Central memory CD8-positive, alpha-beta T cell (primary cell): ENCODE measurements at places on chromosomes 5 and 9.

GRCh38 chr5:108233617-108234155 is 148.2 kb downstream of the FBXL17 start:
- H3K27ac ChIP-seq, result no peak overlapping the region
- no peak overlapping the region for H3K4me3 ChIP-seq
- no peaks in the 10 kb centered on the region for H3K27me3 ChIP-seq
- H3K4me1 ChIP-seq, result peaks cover 7% of the 10 kb centered on the region
- H3K36me3 ChIP-seq, result peaks cover 2% of the 10 kb centered on the region
- DNase-seq, result no peak

- no peaks in the 10 kb centered on the region for H3K4me1 ChIP-seq
- peaks cover 2% of the 10 kb centered on the region for H3K36me3 ChIP-seq
- DNase-seq, result no peak
- H3K27me3 ChIP-seq, result no peaks in the 10 kb centered on the region
- H3K27ac ChIP-seq, result no peak overlapping the region
Observed at GRCh38 chr5:123439709-123440108, 16.5 kb upstream of the CEP120 start.

DNA sequence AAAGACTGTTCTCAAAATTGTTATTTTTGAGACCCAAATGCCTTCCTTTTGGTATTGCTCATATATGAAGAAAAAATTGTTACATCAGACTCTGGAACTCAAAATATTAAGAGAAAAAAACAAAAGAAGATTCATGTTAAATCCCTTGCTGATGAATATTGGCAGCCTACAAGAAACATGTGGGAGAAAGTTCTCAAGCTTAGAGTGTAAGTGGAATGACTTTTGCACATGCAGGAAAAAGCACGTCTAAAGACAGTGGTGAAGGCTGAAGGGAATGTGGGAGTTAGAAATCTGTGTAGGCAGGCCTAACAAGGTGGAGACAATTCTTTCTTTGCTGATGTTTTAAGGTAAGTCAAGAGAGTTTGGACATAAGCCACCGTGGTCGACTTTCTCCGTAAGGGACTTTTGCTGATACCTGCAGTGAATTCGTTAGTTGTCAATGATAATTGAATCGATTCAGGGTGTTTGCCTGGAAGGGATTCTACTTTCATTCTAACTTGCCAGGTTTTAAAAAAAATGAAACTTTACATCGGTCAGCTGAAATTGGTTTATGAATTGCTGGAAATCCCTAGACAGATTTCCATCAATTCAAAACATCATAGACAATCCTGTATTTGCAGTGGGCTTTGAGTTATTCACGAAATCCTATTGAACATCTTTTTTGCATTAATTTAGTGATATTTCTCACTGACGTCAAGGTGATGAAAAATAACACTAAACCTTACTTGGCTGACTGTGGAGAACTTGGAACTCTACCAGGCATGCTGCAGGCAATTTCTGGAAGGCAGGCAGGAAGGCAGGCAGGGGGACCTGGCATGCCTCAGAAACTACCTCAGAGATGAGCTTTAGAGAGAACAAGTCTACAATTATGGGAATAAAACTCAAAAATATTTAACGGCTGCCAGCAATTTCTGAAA is 359.1 kb upstream of the ADAMTSL1 start:
- no peak overlapping the region for H3K27ac ChIP-seq
- no peaks in the 10 kb centered on the region for H3K36me3 ChIP-seq
- DNase-seq, result no peak
- H3K4me3 ChIP-seq, result no peak overlapping the region
- no peaks in the 10 kb centered on the region for H3K4me1 ChIP-seq

- H3K4me3 ChIP-seq, result no peak overlapping the region
- H3K4me1 ChIP-seq, result no peaks in the 10 kb centered on the region
- H3K27me3 ChIP-seq, result peaks cover 52% of the 10 kb centered on the region
- no peak overlapping the region for H3K27ac ChIP-seq
- no peaks in the 10 kb centered on the region for H3K36me3 ChIP-seq
Observed at GRCh38 chr5:53515988-53516387, 35.6 kb downstream of the FST start.

DNA sequence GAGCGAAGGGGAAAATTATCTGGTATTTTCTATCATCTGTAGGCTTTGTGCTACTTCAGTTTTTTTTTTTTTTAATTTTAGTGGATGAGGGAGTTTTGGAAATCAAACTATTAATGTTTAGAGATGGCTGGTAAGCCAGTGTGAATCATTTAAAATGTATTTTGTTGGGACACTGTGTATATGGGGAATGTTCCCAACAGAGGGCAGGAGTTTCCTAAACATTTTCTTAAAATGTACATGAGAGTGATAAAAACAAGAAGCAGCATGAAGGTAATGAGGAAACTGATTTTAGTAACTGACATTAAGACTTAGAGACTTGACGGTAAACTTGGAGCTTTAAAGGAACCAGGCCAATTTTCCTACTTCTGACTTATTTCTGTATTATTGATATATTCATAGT is 68.2 kb upstream of the ITGA2 start:
- DNase-seq, result no peak
- no peaks in the 10 kb centered on the region for H3K27me3 ChIP-seq
- no peak overlapping the region for H3K27ac ChIP-seq
- no peak overlapping the region for H3K4me3 ChIP-seq
- H3K4me1 ChIP-seq, result no peaks in the 10 kb centered on the region
